Activated naive CD4-positive, alpha-beta T cell treated with Interleukin-2 at 50 U/mL for 16 hours (primary cell): ENCODE measurements at places on chromosomes 5 and 9.

DNA sequence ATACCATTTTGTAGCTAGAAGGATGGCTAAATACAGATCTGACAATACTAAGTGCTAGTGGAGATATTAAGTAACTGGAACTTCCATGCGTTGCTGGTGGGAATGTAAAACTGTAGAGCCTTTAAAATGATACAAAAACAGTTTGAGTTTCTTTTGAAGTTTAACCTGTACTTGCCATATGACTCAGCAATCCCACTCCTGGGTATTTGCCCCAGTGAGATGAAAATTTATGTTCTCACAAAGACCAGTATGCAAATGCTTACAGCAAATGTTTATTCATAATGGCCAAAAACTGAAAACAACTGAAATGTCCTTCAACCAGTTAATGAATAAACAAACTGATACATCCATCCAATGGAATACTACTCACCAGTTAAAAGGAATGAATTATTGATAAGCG lies 137.3 kb downstream of the SLC12A2 start:
- DNase-seq = no peak

- DNase-seq = no peak
These were observed 91.1 kb upstream of the CEP78 start for GRCh38 chr9:78144663-78145377.

DNA sequence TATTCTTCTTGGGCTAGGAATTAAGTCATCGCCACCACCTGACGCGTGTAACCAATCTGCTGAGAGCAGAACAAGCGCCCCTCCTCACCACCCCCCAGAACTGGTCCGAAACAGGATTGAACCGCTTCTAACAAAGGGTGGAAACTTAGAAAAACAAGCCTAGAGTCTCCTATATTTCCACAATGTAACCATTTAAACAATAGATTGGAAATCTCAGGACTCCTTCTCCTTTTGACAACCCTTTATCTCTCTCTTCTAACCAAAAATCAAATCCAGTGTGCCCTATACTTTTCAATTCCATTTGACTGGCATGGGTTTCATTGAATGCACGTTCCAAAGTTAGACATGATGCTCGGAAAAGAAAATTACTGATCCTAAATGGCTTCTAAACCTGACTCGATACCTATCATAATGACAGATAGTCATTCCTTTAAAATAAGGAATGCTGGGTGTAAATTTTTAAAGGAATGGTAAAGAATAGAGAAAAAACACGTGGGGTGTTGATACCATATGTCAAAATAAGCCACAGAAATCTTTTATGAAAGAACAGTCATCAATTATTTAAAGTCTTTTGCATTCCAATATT lies 1.2 kb downstream of the ARRDC3 start:
- DNase-seq = peak; percentile 75

GRCh38 chr9:70035691-70036090 lies 8.0 kb upstream of the MAMDC2 start:
- DNase-seq = no peak

GRCh38 chr9:124266826-124267201 lies 9.1 kb downstream of the NEK6 start:
- DNase-seq = no peak

DNA sequence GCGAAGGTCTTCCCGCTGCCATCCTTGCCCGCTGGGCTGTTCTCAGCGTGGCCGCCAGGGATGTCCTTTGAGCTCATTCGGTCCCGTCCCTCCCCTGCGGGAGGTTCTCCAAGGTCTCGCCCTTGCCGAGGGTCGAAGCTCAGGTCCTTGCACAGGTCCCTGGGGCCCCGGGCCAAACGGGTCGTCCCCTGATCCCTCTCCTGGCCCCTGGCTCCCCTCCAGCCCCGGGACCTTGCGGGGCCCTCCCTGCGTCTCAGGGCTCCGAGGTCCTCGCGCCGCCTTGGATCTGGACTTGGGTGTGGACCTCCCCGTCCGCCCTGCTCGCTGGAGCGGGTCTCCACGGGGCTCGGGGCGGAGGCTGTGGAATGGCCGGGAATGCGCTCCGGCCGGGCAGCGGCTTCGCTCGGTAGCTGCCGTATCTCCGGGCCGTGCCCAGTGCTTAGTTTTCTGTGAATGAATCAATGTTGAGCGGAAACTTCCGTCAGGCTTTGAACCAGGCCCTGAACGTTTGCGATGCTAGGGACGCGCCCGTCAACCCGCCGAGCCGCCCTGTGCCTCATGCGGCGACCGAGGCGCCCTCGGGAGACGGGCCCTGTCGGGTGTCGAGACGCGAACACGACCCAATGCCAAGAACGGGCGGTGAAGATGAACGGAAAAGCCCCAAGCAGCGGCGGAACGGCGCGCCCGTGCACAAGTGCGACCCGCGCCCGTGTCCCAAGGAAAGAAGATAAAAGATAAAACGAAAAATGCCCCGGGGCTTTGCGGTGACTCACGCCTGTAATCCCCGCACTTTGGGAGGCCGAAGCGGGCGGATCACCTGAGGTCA lies 780 bp downstream of the RNU6ATAC start:
- DNase-seq = peak; percentile 74

DNA sequence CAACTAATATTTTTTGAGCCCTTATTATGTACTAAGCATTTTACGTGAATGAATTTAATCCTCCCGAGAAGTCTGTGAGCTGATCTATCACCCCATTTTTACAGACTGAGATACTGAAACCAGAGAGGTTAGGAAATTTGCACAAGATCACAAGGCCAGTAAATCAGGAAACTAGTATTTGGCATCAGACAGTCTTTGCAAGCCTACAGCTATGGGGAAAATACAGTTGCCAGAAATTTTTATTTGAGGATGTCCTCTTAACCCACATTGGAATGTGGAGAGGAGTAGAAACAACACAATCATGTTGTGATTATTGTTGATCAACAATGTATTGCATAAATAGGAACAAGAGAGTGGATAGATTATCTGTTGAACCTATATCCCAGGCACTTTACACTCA lies 2.3 kb upstream of the SLC46A2 start:
- DNase-seq = no peak

DNA sequence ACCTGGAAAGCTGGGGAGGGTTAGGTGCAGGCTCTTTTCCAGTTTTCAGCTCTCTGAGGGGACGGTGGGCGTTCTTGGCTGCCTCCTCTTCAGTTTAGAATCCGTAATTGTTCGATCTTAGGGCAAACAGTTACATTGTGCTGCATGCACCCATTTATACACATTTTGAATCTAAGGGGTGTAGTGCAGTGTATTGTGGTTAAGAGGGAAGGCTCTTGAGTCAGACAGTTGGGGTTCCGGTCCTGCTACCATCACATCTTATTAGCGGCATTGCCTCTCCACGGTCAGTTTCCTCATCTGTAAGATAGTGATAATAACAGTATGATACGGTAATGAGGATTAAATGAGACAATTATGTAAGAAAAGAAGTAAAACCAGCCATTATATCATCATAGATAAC lies 625 bp downstream of the EXOSC2 start:
- no peak for DNase-seq

DNA sequence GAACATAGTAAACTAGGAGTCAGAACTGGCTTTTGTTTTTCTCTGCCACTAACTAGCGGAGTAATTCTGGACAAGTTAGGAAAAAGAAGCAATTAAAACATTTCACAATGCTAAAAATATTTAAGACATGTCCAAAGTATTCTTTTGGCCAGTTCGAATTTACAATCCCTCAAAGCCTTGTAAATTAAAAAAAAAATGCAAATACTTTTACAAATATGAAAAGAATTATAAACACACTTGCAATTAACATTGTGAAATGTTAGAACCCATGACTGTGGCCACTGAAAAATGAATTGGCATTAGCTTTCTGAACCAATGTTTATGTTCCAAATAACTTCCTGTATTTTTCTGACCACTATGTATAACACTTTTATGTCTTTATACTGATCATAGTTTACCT lies 2.2 kb downstream of the RAD1 start:
- no peak for DNase-seq

DNA sequence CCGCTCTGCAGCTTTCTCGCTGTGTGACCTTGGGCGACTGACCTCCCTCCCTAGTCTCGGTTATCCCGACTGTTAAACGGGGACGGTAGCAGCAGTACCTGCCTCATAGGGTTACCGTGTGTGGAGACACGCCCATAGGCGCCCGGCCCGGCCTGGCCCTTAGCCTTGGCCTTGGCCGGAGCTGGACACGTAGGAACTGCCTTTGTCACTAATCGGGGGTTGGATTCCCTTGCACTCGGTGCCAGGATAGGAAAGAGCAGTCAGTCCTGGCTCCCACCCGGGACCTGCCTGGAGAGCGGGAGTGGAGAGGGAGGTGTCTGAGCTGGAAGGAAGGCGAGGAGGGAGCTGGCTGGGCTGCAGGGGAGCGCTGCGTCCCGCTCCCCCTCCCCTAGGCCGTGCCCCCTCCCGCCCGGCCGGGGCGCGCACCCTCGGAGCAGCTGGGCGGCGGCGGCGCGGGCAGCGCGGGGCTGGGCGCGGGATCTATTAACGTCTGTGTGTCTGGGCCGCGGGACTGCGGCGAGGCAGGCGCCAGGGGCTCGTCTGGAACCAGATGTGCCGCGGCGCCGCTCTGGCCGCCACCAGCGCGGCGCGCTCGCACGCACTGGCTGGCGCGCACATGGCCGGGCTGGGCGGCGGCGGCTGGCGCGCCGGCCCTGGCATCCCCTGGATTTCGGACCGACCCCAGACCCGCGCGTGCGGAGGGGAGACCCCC lies 31.7 kb downstream of the PRRX2 start:
- DNase-seq = no peak
